CD4-positive, alpha-beta T cell (primary cell): ENCODE measurements at places on chromosomes 16 and 17. TPM values are rescaled to one million over a fixed set of nuclear protein-coding genes. Genes with fewer than 3 reads are reported as not detected.

DNA sequence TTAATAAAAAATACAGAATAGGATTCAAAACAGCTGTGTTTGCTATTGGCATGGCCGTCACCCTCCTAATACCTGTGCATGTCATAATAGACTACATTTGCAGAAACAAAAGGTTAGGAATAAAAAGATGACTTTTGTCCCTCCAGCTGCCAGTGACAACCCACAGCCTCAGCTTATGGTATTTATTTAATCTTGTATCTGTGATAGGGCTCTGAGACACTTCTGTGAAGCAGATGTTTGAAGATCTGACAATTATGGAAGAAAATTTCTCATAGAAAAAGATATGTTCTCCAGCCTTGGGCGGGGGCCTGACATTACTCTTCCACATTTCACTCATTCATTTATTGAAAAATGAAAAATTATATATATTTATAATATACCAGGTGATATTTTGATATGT, 62.2 kb downstream of the PITPNC1 start:
- no peak for DNase-seq

OR1A1 gene
- total RNA-seq, result not detected

- no peak for DNase-seq
Measured at GRCh38 chr17:17467720-17468119, 9.1 kb upstream of the MED9 start.

DNA sequence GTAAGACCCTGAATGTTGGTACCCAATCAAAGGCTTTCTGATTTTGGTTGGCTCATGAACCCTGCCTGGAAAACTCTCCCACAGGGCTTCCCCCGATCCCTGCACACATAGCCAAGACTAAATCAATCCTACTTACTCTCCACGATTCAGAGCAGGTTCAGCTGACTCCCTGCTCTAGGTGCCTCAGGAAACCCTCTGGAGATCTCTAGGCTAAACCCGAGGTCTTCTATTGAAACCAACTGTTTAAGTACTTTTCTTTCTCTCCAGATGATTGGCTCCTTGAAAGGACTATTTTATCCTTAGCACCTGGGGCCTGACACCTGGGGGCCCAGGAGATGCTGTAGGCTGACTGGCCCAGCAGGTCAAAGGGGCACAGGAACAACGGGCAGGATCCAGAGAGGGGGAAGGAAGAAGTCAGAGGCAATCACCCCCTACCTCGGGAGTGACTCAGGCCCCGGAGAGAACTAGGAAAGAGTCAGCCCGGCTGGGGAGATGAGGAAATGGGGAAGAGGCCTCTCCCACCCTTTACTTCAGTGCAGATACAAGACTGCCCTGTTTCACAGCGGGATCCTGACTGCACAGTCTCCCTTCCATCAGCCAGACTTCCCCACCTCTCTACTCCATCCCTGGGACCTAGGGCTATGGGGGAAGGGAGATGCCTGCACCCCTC, 2.0 kb downstream of the TBC1D10B start:
- DNase-seq, result peak; percentile 58

- no peak for DNase-seq
Measured at GRCh38 chr17:72580321-72581127, 459.7 kb downstream of the SOX9 start.

DNA sequence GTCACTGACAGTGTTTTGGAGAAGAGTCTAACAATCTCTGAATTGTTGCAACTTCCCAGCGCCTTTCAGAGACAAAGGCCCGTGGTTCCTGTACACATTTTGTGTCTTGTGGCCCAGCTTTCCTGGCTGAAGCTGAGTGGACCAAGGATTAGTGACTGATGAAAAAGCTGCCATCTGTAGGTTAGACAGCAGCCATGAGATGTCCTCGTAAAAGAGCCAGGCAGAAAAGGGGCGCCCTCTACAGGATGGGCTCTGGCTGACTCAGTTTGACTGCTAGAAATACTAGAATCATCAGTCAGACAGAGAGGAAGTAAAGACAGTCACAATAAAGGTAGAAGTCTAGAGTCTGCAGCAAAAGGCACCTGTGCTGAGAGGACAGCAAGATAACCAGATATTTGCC, 26.5 kb upstream of the NF1 start:
- peak; percentile 21 for DNase-seq

GRCh38 chr16:20740007-20740883, 1.4 kb downstream of the THUMPD1 start:
- DNase-seq, result peak; percentile 44

GRCh38 chr16:66846831-66847230, 2.6 kb downstream of the CA7 start:
- no peak for DNase-seq

GRCh38 chr16:48153774-48154173, 2.0 kb downstream of the ABCC12 start:
- no peak for DNase-seq

- DNase-seq, result no peak
Measured at GRCh38 chr17:49916854-49917515, 52.0 kb upstream of the DLX4 start.

TLCD1 gene
- total RNA-seq, result 0.60 TPM

DNA sequence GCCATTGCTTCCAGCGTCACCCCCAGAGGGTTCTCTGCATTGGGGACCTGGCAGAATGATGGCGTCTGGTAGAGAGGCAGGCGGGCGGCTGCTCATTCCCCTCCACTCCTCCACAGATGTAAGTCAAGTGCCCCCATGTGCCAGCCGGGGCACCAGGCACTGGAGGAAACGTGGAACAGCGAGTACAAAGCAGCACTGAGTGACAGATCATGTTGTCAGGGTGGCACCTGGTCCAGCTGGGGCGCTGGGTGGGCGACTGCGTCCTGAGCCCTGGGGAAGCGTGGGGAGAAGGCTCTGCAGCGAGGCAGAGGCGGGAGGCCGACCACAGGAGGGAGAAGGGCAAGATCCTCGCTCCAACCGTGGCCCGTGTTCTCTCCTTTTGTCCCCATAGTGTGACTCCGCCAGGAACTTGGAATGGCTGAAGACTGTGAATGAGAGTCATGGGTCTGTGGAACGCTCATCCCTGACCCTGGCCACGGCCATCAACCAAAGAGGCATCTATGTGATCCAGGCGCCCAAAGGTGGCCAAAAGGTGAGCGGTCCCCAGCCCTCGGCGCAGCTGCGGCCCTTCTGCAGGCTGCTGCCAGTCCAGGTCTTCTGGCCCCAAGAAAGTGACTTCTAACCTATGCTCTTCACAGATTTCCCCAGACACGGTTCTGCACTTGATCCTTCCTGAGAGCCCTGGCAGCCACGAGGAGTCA, 76.7 kb downstream of the RNF213 start:
- DNase-seq, result no peak

DNA sequence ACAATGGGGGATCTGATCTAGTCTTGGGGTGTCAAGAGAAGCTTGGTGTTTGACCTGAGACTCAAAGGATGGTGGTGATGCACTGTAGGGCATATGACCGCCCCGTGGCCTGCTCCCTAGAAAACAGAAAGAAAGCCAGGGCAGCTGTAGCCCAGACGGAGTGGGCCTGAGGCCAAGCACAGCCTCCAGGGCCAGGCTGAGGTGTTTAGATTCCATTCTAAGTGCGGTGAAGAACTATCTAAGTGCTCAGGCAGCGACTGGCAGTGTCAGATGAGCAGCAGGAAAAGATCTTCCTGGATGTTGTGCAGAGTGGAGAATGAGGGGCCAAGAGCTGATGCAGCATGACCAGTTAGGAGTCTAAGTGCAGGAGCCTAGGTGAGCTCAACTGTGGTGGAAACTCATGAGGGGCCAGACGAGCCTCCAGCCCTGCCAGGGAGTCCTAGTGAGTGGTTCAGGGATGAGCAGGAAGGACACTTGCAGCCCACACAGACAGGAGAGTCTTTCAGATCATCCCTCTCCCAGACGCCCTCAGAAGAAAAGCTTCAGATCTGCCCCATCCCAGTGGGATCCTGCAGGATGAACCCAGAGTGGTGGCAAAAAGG, 314.2 kb upstream of the CCL2 start:
- no peak for DNase-seq

CEMP1 gene
- total RNA-seq, result 1.0 TPM

WFIKKN1 gene
- total RNA-seq, result 0.64 TPM

GRCh38 chr17:14494161-14494560, 193.3 kb downstream of the HS3ST3B1 start:
- DNase-seq, result no peak

DNA sequence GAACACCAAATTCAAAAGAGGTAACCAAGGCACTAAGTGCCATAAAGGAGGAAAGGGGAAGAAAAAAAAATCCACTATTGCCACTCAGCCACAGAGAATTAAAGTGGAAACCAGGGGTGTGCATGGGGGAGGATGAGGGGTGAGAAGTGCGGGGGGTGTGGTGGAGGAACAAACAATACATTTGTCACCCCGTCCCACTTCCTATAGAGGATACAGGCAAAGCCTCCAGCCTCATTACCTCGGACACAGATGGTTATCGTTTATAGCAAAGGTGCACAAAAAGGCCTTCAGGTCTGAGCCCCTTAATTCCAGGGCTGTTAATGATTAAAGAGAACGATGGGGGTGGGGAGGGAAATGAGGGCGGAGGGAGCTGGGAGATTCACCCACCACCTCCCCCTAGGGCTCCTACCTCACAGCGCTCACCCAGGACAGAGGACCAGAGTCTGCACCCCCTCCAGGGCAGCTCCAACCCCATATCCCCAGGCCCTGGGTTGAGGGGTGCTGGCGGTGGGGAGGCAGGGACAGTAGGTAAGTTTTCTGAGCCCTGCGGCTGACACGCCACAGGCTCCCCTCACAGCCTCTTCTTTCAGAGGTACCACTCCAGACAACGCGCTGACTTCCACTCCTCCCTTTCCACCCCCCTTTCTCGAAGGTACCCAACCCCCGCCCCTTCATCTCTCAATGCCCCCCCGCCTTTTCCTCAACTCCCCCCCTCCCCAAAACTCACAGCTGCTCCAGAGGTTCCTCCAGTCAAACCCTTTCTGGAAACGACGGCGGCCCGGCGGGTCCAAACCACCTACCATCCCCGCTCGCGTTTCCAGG, 470 bp downstream of the DCUN1D3 start:
- DNase-seq, result no peak

ARHGAP44 gene
- total RNA-seq, result not detected

NPIPA3 gene
- total RNA-seq, result 2.3 TPM

- no peak for DNase-seq
Measured at GRCh38 chr16:47061204-47061603, 82.5 kb downstream of the NETO2 start.

ACLY gene
- total RNA-seq, result 28.3 TPM

GRCh38 chr17:46832945-46833839, 14.7 kb upstream of the WNT3 start:
- DNase-seq, result no peak

GRCh38 chr17:67511804-67512203, 134.7 kb downstream of the PITPNC1 start:
- DNase-seq, result no peak

DNA sequence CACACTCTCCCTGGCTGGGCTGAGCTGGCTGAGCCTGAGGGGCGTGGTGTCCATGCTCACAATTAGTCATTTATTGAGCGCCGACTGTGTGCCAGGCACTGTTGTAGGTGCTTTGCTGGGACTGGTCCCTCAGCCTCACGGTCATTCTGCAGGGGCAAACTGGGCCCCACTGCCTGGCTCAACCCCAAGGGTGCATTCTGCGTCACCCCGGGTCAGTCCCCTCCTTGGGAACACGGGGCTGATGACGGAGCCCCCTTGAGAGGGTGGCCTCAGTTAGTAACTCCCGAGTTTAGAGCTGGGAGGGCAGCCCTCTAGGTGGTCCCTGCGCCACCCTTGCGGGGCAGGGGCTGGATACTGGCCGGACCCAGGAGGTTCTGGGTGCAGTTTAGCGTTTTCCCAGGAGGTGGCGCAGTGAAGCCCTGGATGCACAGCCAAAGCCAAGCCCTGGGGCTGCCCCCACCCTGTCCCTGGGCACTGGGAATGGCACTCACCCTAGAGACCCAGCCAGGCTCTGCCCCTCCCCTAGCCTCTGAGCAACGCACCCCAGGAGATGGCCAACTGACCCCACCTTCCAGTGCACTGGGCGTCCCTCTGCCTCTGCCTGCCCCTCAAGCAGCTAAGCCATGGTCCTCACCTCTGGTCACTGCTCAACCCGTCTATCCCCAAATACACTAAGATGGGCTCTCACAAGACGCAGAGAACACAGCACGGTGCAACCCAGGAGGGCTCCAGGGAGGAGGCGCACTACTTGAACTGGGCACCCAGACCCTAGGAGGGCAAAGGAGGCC, 243.2 kb upstream of the GSE1 start:
- DNase-seq, result peak; percentile 59
